Sciatic nerve (tissue), 2 donors: ENCODE measurements at places on chromosomes 7 and 10.

DNA sequence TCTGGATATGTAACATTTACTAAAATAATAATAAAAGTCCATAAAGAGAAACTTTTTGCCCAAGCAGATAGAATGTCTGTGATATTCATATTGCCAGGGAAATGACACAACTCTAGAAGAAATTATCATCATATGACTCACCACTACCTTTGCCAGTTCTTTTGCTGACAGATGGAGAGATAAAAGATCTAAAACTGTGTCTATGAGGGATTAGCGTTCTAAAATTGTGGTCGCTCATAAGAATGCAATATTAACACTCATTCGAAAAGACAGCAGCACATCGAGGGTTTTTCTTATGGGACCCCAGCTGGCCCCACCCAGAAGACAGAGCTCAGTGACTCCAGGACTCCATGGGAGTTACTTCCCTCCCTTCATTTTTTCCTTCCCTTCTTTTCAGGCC lies 16.6 kb upstream of the LANCL2 start:
- DNase-seq: no peak

DNA sequence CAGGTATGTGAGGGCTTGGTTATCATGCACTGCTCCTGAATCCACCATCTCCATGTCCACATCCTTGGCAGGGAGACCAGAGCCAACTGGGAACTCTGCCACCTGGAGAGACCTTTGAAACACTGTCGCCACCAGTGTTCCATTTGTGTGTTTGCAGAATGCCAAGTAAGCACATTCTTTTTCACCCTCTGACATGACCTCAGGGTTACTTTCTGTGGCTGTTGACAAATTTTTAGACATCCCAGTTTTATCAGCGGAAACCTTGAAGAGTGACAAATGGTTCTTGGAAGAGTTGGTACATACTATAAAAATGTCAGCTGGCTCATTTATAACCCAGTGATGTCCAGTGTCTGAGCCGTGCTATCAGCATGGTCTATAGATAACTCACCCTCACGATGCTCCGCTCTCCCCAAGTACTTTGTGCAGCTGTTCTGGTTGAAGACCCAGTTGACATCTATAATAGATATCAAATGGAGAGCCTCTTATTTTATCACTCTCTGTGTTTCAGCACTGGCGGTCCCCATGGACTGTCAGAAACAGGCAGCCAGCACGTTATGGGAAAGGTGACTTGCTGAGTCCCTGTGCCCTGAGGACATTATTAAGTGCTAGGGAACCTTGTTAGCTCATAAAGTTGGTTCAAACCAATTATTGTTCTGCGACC lies 563.1 kb upstream of the GALNT17 start:
- DNase-seq: no peak

DNA sequence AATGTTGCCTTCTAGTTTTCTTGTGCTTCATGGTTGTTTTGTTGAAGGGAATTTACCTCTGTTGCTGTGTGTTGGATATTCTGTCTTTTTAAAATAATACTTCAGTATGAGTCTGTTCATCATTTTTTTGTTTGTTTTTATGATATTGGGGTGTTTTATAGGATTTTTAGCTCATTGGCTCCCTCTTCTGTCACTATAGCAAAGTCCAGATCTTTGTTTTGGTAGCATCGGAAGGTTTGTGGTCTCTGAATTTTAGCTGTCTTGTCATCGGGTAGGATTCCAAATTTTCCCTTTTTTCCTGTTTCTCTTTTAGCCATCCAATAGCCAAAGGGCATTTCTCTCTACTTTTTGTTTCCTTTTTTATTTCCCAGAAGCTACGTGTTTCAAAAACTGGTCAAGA lies 91.4 kb downstream of the EXOC4 start:
- no peak for DNase-seq

GRCh38 chr10:100759331-100759730 lies 13.9 kb downstream of the PAX2 start:
- no peak for DNase-seq

DNA sequence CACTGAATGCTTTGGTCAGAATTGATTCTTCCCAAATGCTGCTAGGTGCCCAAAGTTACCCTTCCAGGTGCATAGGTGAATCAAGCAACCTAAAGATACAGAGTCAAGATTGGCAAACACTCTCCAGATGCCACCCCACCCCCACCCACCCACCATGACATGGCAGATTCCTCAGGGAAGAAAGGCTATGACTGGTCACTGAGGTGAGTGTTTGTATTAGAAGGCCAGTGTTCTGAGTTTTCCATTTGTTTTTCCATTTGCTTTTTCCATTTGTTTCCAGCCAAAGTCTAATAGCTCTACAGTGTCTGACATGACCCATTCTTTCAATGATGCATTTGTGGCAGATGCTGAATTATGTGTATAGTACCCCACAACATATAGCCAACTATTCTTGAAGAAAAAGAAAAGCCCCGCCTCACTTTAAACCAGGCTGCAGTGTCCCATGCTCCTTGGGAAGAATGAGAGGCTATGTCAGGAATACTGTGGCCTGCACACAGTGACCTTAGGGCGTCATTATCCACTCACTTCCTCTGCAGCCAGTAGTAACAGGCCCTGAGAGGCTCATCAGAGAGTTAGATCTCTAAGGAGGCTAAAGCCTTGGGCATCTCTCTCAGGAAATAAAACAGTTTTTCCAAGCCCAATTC lies 16.1 kb upstream of the HIBADH start:
- DNase-seq: no peak

- no peak for DNase-seq
Measured at GRCh38 chr7:7895754-7896153, 72.8 kb upstream of the GLCCI1 start.

DNA sequence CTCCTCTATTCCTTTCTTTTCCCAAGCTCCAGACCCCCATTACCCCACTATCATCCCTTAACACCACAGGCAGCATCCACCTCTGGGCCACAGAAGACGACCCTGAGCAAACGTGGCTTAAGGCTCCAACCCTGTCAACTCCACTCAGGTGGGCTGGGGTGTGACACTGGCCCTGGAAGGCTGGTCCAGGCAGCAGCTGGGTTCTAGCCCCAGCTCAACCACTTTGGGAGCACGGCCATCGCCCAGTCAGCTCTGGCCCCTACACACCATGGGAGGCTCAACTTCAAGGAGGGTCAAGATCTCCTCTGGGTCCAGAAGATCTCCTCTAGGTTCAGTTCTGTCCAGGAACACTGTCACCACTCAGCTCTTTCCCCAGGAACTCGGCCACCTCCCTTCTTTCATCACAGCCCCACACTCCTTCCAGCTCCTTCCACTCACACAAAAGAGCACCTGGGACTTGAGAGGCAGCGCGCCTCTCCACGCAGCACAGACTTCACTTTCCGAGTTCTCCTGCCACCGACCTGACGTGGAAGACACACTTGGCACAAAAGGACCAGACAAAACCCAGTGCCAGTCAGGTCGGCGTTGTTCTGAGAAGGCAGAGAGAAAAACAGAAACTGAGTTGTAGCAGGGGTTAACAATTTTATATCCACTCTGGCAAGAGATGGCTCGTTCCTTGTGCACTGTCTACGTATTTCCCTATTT lies 84.1 kb downstream of the CTBP2 start:
- DNase-seq: no peak

DNA sequence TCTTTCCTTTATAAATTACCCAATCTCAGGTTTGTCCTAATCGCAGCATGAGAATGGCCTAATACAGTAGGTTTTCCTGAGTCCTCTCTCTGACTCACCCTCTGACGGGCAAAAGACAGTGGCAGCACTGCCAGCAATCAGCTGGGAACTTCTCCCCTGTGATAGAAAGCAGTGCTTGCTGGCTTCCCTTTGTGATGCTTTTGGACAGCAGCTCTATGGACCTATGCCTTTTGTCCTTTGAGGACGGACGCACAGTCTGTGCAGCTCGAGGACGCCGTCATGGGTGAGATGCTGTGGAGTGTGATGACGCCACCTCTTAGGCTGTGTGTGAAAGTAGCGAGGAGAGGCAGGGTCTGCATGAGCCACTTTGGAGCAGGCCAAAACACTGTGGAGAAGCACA lies 68.8 kb downstream of the KIAA1217 start:
- DNase-seq: no peak

GRCh38 chr7:101237206-101238067 lies at the start of gene CLDN15:
Gene CLDN15 (minus strand): TSS chr7:101237802. CDS start chr7:101237581, 221 bp downstream.
- peak; percentile 79 for DNase-seq

- no peak for DNase-seq
Measured at GRCh38 chr10:77079592-77080300, 557.9 kb downstream of the KCNMA1 start.

DNA sequence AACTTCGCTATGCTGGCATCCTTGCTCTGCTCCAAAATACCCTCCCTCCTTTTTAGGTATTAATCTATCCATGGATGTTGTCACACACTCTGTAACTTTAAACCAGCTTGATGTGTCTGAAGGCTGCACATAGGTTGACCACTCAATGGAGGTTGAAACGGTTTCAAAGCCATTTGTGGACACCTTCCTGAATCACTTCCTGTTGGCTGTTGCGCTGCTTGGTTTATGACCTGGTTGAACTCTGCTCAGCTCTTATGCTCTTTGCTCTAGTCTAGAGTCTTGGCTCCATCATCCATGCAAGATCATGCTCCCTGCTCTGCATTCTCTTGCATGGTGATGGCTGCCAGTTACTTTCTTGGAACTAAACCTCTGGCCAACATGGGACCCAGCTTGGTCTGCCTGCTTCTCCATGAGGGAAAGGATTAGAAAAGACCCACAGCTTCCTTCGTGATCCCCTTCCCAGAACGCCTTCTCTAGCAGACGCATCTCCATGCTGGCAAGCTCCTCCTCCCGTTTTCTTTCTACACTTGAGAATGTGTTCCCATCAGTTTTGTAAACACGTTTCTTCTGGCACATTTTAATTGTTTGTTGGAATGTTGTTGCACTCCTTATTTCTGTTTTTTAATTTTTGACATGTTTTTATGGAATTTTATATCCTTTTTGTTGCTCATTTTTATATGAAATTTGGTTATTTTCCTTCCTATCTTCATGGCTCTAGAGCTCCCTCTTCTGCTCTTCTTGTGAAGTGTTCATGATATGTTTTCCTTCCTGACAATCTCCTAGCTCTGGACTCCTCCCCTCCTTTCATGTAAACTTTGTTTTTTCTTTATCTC lies 149.8 kb downstream of the XPNPEP1 start:
- no peak for DNase-seq
